Natural killer cell treated with Interleukin-12 subunit alpha and Interleukin-12 subunit beta and Interleukin-15 and Interleukin-18, amount 100 ng/mL, for 72 hours (primary cell): ENCODE measurements at places on chromosomes 13 and 19. TPM values are rescaled to one million over a fixed set of nuclear protein-coding genes. Genes with fewer than 3 reads are reported as not detected.

The GAPDHS gene
- total RNA-seq = not detected

The ZNF443 gene
- total RNA-seq = 2.5 TPM

The HIPK4 gene
- not detected for total RNA-seq

The S1PR5 gene
- 16.3 TPM for total RNA-seq

The TCF3 gene
- total RNA-seq = 87.9 TPM
